Mucosa of gallbladder (tissue), 1 donor: ENCODE measurements at places on chromosomes 1 and 21.

DNA sequence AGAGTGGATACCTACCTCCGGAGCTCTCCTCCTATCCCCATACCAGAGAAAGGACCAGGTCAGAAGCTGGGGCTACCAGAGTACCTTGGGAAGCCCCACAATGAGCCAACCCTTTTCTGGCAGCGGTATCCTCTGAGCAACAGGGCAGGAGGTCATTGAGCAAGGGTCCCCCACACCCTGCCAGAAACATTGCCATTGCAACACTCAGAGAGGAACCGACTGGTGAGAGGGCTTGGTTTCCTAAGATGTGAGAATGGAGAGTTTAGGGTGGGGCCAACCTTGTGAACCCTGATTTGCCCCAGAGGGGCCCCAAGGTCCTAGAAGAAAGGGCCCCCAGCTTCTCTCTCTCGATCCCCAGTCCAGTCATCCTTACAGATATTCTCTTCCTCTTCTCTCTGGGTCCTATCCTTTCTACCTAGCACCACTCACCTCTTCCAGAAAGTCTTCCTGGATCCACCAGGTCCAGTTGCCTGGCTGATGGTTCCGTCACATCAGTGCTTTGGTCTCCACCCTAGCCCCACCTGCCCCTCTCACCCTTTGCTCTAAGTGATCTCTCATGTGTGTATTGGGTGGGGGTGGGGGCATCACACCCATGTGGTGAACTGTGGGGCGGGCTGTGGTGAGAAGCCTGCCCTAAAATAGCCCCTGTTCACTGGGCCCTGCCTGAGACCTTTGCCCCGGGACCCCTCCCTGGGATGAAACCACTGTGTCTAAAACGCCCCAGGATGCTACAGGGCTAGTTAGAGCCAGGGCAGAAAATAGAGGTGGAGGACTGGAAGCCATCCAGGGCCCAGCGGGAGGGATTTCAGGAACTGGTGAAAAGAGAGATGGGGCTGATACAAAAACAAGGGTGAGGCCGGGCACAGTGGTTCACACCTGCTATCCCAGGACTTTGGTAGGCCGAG, 8.7 kb downstream of the FGR start:
- no peak for DNase-seq

DNA sequence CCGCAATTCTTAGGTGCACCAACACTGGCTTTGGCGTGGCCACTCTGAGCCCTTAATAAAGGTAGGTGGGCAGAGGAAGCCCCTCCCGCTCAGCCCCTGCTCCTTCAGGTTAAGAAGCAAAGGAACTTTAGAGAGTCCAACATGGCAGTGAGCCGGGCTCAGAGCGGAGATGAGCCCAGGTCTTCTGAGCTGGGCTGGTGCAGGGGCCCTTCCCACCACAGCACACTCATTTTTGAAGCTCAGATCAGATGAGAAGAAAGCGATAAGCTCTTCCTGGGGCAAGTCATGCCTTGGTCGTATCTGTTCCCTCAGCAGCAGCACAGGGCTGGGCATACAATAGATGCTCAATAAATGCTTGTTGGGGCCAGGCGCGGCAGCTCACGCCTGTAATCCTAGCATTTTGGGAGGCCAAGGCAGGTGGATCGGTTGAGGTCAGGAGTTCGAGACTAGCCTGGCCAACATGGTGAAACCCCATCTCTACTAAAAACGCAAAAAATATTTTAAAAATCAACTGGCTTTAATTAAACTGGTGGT, 51.1 kb upstream of the TARDBP start:
- no peak for DNase-seq

DNA sequence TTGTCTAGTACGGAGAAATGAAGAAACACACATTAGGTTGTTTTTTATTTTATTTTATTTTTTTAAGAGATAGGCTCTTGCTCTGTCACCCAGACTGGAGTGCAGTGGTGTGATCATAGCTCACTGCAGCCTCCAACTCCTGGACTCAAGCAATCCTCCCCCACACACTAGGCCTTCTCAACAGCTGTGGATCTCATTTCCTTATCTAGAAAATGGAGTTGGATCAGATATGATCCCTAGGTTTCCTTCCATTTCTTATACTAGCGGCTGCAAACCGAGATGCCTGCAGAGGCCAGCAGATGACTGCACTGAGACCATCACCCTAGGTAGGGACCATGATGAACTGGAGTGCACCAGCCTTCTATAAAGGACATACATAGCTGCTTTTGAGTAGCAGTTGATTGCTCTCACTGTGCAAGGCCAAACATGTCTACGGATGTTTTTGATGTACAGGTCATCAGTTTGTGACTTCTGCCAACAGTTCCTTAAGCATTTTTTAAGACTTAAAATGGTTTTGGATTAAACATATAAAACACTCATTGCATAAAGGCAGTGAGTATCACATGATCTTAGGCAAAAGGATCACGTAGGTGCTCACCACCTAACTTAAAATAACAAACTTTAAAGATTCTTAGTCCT, 11.4 kb upstream of the KLHL12 start:
- DNase-seq = no peak

GRCh38 chr1:208131621-208132286, 112.4 kb downstream of the PLXNA2 start:
- no peak for DNase-seq

DNA sequence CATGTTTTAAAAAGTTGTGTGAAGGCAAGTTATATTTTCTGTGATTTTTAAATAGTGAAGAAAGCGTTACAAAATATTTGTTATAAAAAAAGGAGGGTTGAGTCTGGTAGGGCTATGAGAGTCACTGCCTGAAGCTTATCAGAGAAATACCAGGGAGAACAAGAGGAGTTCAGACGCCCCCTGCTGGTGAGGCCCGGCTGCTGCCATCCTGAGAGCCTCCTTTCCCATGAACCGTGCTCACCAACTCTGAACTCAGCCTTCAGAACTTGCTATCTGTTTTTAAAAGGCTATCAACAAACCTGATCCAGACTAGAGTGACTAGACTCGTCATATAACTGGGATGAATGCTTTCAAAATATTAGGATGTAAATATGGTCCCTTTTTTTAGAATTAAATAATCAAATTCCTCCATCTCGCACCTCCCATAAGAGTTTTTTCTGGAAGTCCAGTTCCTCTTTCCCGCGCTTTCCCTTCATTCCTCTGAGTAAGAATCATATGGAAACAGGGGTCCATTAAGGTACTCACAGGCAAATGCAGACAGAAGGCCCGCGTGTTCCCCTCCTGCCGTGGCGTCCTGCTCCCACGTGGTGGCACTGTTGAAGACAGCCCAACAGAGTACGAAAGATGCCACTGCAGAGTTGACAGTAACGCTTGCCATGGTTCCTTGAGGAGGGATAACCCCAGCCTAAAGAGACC, 26.2 kb upstream of the SPATA6 start:
- DNase-seq = peak; percentile 79

DNA sequence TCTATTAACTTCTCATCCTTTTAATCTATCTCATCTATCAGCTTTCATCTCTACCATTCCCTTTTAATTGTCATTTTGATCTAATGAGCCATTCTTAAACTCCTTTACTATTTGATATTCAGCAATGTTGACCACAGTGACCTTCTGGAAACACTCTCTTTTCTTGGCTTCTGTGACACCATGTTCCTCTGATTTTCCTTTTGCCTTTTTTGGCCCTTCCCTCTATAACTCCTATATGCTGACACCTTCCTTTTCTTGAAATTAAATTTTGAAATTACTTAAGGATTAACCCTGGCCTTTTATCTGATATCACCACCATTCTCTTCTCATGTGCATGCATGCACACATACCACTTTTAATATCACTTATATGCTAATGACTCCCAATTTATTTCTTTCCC, 41.2 kb upstream of the SAMSN1 start:
- no peak for DNase-seq

DNA sequence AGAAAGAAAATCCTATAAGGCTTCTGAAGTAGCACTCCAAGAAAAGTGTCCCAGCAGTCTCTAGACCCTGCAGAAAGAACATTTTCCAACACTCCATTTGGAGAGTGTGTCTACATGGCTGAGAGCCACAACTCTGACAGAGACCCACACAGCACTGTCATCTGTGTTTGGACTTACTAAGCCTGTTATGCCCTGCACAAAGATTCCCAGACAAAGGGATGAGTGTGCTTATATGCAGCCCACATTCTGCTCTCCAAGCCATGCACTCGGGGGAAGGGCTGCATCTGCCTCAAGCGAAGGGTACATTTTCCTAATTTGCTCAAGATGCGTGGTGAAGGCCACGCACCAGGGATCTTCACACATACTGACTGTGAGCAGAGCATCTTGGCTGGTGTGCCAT, 24.4 kb upstream of the SLAMF6 start:
- no peak for DNase-seq

- no peak for DNase-seq
These were observed 315.0 kb downstream of the PTPRU start for GRCh38 chr1:29551123-29551936.

- DNase-seq = no peak
These were observed 683 bp downstream of the PPOX start for GRCh38 chr1:161166669-161167548.

DNA sequence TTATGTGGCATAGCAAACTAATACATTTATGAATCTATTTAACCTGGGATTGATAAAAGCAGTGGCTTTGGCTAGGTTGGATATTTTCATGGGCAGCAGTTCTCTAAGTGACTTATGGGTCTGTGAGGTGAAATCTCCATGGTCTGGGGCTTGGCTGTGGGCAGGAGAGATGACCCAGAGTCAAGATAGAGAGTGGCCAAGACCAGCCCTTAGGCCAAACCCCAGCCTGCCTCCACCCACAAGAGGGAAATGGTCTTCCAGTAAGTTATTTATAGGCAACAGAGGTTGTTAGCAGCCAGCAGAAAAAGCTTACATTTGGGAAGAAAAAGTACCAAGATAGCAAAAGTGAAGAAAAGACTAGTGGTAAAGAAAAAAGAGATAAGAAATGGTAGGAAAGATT, 61.4 kb downstream of the SLC35F3 start:
- DNase-seq = no peak

GRCh38 chr1:50704126-50704525, 255.9 kb downstream of the FAF1 start:
- DNase-seq = no peak

- no peak for DNase-seq
These were observed 7.6 kb downstream of the MTF1 start for GRCh38 chr1:37851782-37852210.

- peak; percentile 43 for DNase-seq
These were observed 32.1 kb downstream of the CD247 start for GRCh38 chr1:167486090-167486824.

GRCh38 chr1:15355968-15356625, 53.6 kb upstream of the EFHD2 start:
- no peak for DNase-seq

DNA sequence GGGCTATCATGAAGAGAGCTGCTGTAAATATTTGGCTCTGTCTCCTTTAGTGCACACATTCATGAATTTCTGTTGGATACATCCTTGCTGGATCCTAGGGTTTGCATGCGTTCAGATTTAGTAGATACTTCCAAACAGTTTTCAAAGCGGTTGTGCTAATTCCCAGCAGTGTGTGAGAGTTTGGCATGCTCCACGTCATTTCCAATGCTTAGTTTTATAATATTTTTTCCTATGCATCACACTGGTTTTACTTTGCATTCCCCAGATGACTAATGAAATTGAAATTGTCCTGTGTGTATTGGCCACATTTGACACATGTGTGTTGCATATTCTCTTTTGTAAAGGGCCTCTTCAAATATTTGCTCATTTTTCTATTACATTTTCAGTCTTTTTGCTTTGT, 18.5 kb upstream of the AADACL3 start:
- no peak for DNase-seq

DNA sequence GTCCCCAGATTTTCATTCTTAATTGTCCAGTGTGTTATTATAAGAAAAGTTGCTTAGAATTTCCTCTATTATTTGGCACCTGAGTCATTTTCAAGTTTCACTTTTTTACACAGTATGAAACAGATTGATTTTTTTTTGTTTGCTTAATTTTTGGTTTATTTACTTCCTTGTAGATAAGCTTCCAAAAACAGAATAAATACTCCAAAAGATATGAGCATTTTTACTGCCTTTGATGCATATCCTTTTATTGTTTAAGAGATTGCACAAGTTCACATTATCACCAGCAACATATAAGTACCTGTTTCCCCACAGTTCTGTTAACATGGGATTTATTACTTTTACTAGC, 36.3 kb upstream of the AHCYL1 start:
- no peak for DNase-seq

GRCh38 chr1:109807402-109807801, 43.7 kb upstream of the EPS8L3 start:
- no peak for DNase-seq

DNA sequence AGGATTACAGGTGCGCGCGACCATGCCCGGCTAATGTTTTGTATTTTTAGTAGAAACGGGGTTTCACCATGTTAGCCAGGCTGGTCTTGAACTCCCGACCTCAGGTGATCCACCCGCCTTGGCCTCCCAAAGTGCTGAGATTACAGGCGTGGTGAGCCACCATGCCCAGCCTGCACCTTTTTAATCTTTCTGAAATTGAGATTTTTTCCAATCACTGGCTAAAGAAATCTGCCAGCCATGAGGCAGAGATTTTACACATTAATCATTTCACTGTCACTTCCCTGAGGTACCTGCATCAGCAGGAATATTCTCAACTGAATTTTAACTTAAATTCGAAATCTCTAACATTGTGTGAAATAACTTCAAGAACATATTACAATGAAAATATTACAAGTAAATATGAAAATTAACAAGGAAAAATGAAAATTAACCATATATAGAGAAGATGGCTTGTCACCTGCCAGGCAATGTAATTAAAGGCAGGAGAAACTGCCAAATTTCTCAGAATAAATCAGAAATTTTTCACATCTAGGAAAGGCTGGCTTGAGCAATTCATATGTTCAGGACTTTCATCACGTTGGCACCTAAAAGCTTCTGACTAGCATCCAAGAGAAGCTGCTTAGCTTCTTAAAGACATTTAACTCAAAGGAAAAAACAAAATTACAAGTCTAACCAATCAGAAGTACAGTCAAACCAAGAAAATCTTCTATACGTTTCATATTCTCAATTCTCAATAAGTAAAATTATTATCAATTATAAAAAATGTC, 5.9 kb downstream of the ANKRD13C start:
- DNase-seq = no peak

DNA sequence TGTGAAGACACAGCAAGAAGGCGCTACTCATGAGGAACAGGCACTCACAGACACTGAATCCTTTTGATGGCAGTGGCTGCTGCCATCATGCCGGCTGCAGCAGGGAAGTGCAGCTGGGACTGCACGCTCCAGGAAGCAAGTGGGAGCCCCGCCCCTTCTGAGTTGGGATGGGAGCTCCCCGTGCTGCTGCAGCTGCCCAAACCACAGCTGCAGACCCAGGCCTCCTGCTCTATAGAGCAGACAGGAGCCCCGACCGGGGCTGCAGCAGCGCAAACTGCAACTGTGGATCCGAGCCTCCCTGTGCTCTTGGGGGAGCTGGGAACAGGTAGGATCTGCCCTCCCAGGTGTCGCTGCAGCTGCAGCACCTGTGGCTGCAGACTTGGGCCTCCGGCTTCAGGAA, 65.2 kb upstream of the MARK1 start:
- no peak for DNase-seq

GRCh38 chr1:175572932-175573868, 170.2 kb downstream of the TNR start:
- DNase-seq = no peak

DNA sequence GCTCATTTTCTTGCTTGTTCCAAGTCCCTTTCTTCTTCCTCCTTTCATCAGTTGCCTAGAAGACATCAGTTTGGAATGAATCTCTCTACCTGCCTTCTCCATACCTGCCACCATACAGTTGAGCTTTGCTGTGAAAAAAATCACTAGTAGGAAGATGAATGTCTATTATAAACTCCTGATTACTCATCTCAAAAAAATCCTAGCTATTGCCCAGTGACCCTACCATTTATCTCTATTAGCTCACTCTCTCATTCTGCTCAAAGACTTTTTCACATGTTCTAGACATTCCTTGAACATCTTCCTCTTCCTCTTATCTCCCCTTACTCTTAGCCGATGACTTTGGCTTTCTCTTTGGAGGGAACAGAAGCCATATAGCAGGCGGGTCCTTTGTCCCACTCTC, 49.7 kb upstream of the HMGB4 start:
- no peak for DNase-seq
